Stimulated activated CD8-positive, alpha-beta memory T cell treated with anti-CD3 and anti-CD28 coated beads, Interleukin-2, amount 100 ng/mL, for 1 hour (primary cell): ENCODE measurements at places on chromosomes 5 and 9.

DNA sequence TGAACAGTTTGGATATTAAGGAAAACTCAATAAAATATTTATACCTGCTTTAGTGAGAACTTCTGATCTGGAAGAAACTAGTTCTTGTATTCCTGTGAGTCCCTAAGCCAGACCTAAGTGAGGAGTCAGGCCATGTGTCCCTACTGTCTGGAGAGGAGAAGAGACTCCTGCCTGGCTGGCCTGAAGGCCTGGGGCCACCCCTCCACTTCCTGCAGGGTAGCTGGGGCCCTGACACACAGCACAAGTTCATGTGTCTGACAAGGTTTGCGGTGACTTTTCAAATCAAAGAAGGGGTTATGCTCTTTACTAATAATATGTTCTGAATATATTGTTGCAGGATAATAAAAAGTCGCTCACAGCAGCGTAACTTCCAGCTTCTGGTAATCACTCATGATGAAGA, 16.1 kb upstream of the IL13 start:
- DNase-seq: no peak

- no peak for DNase-seq
Measured at GRCh38 chr5:2779459-2779858, 28.0 kb upstream of the IRX2 start.

DNA sequence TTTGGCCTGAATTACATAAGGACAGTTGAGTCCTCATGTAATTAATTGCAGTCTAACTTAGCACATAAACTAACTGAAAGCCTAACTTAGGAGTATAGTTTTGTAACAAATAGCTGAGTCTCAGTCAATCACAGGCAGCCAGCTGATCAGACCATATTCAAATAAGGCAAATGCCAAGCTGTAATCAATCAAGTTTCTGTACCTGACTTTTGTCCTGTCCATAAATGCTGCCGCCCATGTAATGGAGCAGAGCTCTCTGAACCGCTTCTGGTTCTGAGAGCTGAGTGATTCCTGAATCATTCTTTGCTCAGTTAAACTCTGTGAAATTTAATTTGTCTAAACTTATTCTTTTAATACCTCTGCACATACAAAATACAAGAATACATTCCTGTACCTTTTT, 104.8 kb downstream of the TSSK1B start:
- no peak for DNase-seq

GRCh38 chr5:138927544-138927943, 52.4 kb upstream of the LRRTM2 start:
- DNase-seq: no peak

- DNase-seq: no peak
Measured at GRCh38 chr5:104541141-104541785, 978.7 kb upstream of the NUDT12 start.

- DNase-seq: no peak
Measured at GRCh38 chr9:115057559-115057958, 60.4 kb downstream of the TNC start.

DNA sequence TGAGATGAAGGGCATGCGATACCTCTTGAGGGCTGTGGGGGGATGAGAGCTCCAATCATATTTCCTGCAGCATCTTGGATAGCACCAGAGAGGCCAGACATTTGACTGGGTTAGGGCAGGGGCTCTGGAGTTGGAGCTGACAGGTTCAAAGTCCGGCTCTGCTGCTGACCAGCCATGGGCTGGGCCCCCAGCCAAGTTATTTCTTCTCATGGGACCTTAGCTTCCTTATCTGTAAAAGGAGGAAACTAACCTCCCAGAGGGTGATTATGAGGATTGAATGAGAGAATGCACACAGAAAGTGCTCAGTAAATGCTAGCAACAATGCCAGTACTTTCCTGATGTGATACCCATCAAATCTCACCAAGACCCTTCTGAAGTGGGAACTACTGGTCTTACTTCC, 65.2 kb upstream of the SLC25A51 start:
- DNase-seq: no peak

DNA sequence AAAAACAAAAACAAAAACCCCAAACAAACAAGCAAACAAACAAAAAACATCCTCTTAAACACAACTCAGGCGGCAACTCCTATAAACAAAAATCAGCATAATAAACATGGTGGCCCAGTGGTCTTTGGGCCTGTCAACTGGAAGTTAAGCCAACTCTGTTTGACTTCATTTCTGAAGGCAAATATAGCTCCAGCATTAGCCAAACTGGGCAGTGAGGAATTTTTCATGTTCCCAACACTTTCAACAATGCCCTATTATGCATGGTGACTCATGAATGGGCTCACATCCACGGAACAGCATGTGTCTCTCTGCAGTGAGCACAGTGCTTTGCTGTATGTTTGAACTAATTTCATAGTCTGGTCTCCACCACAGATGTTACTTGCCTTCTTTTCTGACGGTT, 143.9 kb upstream of the STC2 start:
- no peak for DNase-seq

- no peak for DNase-seq
Measured at GRCh38 chr9:4550777-4551484, 60.7 kb downstream of the SLC1A1 start.

- DNase-seq: no peak
Measured at GRCh38 chr5:160773646-160774410, 78.2 kb downstream of the ATP10B start.

DNA sequence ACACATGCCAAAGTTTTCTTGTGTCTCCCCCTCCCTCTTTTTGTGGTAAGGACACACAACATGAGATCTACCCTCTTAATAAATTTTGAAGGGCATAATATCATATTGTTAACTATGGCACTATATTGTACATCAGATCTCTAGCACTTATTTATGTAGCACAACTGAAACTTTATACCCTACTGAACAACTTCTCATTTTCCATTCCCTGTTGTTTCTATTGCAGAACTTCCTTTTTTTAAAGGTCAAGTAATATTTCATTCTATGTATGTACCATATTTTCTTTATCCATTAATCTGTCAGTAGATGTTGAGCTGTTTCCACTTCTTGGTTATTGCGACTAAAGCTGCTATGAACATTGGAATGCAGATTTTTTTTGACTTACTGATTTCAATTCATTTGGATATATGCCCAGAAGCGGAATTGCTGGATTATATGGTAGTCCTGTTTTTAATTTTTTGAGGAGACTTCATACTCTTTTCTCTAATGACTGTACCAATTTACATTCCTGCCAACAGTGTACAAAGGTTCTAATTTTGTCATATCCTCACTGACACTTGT, 305.3 kb downstream of the PRR16 start:
- DNase-seq: no peak

DNA sequence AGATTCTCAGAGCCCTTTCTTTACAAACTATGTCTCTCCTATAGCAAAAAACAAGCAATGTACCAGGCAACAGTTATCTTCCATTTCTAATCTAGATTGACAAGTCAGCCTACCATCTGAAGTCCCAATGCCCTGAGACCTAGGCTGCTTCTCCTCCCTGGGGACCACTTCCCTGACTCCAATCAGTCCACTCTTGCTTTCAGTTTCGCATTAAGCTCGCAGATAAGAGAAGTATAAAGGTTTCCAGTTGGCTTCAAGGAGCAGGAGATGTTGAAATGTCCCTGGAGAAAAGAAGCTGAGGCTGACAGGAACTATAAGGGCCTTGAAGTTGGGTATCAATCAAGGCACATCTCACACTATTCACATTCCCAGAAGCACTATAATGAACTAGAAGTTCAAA, 32.3 kb downstream of the ERP44 start:
- no peak for DNase-seq

GRCh38 chr5:33538201-33538600, 97.4 kb downstream of the TARS1 start:
- no peak for DNase-seq

- no peak for DNase-seq
Measured at GRCh38 chr5:179795049-179795862, 1.5 kb downstream of the LTC4S start.

- no peak for DNase-seq
Measured at GRCh38 chr5:140011297-140011802, 31.7 kb downstream of the NRG2 start.

DNA sequence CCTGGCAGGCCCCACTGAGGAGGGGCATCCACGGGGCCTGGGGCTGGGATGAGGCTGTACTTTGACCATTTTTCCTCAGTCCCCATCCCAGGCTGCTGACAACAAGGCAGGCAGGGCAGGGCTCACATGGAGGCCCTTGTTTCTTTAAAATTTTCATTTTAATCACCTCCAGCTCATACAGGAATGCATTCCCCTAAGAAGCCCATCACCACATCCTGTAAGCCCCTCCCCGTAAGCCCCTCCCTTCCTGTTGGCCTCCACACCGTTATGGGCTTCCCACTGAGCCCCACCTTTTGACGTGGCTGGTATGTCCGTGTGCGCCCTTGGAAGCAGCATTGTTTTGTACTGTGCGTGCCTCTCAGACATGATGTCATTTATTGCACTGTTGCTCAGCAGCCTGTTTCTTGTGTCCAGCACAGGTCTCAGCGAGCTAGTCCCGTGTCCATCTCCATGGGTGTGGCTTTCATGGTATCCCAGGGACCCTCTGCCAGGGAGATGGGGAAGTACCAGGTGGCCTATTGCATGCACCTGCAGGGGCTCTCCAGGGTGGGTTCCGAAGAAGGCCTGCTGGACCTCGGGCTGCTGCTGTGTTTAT, 22.4 kb downstream of the PHF2 start:
- no peak for DNase-seq
